ENCODE measurements at places on chromosomes 4 and X. TPM values are rescaled to one million over a fixed set of nuclear protein-coding genes. Genes with fewer than 3 reads are reported as not detected.

Gene ARHGAP24
- total RNA-seq: 5.7 TPM

Gene MAGEA2B
- not detected for total RNA-seq

Gene SPANXC
- total RNA-seq: 0.64 TPM

Gene DUX4
- total RNA-seq: not detected

Gene NLGN4X
- total RNA-seq: 0.02 TPM

Gene SHISA3
- not detected for total RNA-seq

Gene NPY2R
- not detected for total RNA-seq

Gene ZNF185
- total RNA-seq: 9.3 TPM

Gene GUCY1B1
- 0.16 TPM for total RNA-seq

Gene XK
- total RNA-seq: 0.31 TPM

Gene ZAR1
- not detected for total RNA-seq

Gene PPEF1
- total RNA-seq: 1.7 TPM

Gene PAGE5
- not detected for total RNA-seq

Gene GPR173
- not detected for total RNA-seq

Gene USP17L20
- total RNA-seq: not detected

Gene USP17L12
- total RNA-seq: not detected

Gene CDX4
- not detected for total RNA-seq

Data from A549 treated with GW870086 at 1 μM for 4 hours (cell line).